ENCODE measurements at places on chromosomes 12 and 14.

GRCh38 chr12:130371296-130371695 is 33.6 kb downstream of the PIWIL1 start:
- no peak for ATAC-seq

GRCh38 chr12:51508285-51508684 is 82.7 kb upstream of the SCN8A start:
- ATAC-seq: no peak

DNA sequence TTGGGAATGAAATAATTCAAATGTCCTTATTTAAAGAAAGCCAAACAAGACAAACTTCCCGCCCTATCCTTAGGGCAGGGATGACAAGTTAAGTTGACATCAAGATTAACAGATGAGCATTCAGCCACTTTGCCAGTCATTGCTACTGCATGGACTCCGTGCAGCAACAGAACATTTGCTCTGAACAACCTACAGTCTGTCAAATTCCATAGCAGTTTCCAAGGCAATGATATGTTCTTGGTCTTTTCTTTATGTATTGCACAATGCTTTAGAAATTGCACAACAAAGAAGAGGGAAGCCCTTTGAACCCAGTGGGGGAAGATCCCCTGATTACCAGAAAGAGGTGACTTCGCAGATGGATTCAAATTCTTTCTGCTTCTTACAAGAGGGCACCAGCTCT is 269.8 kb downstream of the BCAT1 start:
- no peak for ATAC-seq

DNA sequence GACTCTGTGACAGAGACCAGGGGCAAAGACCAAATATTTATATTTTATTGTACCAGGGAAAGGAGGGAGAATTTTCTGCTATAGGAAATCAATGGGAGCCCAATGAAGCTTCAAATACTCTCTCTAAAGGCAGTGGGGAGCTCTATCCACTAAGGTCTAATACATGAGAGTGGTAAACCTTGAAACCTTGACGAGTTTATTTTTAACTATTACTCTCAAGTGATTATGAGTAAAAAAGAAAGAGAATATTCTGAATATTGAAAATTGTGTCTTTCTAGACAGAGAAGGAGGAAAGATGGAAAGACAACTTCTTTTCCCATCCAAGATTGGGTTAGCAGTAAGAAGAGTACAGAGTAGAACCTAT is 1722.1 kb upstream of the SEL1L start:
- no peak for ATAC-seq
